ENCODE measurements at places on chromosomes 2 and 18. TPM values are rescaled to one million over a fixed set of nuclear protein-coding genes. Genes with fewer than 3 reads are reported as not detected.
A peak's percentile ranks its signal among the peaks of the same experiment; 100 is the strongest.

SLC4A3 gene
- 106 TPM for total RNA-seq

CHRNG gene
- total RNA-seq, result not detected

- no peak for DNase-seq
Observed at GRCh38 chr18:44437603-44438002, 243.1 kb upstream of the SETBP1 start.

GRCh38 chr2:216777637-216778273 is 82.1 kb downstream of the TNP1 start:
- no peak for DNase-seq

DNA sequence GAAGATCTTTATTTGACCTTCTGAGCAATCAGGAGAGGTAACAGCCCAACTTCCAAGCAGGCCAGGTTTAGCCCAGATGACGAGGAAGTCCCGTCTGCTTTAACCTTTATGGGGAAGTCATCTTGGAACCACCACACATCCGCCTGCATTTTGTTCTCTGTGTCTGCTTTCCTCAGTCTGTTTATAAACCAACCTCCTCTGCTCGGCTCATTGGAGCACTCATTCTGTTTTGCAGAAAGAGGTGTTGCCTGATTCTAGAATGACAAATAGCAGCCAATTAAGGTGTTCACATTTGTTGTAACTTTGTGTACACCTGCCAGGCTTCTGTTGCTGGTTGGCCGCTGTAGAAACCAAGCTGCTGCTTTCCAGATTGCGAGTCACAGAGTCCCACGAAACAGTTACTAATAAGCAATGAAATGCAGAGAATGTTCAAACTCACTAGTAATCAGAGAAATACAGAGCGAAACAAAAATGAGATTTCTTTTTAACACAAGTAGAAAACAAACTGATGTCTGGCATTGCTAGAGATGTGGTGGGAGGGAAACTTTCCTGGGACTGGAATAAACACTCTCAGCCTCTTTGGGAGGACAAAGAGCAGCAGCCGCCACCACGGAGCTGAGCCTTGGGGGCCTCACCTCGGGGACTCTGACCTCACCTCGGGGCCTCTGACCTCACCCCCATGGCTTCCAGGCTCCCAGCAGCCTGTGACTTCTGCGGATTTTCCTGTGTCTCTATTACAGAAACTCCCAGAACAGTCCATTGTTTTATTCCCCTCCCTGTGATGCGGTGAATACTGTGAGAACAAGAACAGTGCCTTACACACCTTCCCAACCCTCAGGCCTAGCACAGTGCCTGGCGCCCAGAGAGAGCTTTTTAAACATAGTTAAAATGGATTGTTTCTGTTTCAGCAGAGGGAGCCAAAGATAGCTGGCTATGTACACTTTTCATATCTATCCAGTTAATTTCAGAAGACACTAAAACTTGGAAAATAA is 64.0 kb downstream of the MBP start:
- no peak for DNase-seq

GRCh38 chr2:96260387-96261260 is 5.2 kb downstream of the TMEM127 start:
- DNase-seq, result peak; percentile 62

- no peak for DNase-seq
Observed at GRCh38 chr18:8741117-8741516, 35.8 kb downstream of the MTCL1 start.

- no peak for DNase-seq
Observed at GRCh38 chr2:154537843-154538450, 160.5 kb upstream of the KCNJ3 start.

DNA sequence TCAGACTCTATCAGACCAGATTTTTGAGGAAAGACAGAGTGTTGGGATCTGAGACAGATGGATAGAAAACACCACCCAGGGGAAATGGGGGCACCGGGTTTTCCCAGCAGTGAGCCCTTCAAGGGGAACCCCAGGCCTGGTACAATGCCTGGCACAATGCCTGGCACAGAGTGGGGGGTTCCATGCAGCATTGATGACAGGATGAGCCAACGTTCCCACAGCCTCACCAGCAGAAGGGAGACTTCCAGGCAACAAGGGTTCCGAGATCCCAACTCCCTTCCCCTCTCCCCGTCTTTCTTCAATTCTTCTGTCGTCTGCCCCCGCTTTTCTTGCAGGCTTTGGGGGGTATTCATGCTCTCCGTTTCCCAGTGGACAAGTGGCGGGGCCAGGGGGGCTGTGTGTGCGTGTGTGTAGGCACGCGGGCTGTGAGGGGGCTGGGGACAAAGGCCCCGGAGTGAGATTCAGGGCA is 132.1 kb upstream of the HAAO start:
- DNase-seq, result peak; percentile 64
